ENCODE measurements at places on chromosomes 2 and 18. TPM values are rescaled to one million over a fixed set of nuclear protein-coding genes. Genes with fewer than 3 reads are reported as not detected.
A peak's percentile ranks its signal among the peaks of the same experiment; 100 is the strongest.

Gene TCF4
- 30.8 TPM for total RNA-seq

DNA sequence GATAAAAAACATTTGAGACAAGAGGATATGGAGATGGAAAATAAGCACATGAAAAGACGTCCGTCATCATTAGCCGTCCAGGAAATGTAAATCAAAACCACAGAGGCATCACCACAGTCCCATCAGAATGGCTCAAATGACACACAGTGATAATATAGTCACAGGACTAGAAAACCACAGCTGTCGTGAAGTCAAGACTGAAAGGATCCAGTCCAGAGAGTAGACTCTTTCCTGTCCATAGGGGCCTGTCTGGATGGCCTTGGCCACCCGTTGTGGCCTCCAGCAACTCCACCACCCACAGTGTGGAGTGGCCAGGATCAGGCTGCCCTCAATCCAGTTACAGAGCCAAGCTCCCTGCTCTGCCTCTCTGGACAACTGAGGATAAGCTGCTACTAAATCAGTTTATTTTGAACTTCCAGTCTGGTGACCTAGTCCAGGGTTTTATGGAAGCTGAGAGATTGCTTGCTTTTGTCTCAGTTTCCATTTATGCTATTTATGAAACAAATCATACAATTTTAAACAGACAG is 60.4 kb downstream of the RHOB start:
- peak; percentile 76 for DNase-seq

GRCh38 chr2:64134813-64135212 is 9.4 kb downstream of the PELI1 start:
- no peak for DNase-seq

- no peak for DNase-seq
Observed at GRCh38 chr2:113184531-113185230, 10.9 kb downstream of the PSD4 start.

DNA sequence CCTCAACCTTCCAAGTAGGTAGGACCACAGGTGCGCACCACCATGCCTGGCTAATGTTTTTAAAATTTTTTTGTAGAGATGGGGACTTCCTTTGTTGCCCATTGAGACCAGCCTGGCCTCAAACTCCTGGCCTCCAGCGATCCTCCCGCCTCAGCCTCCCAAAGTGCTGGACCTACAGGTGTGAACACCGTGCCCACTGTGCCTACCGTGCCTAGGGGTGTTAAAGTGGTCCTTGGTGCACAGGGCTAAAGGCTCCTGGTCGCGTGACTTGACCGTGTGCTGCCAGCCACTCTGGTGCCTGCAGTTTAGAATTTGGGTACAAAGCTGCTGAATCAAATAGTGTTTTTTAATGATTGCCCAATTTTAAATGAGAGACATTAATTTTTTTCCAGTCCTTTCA is 51.0 kb upstream of the KCNG2 start:
- no peak for DNase-seq

Gene CCBE1
- 54.9 TPM for total RNA-seq

DNA sequence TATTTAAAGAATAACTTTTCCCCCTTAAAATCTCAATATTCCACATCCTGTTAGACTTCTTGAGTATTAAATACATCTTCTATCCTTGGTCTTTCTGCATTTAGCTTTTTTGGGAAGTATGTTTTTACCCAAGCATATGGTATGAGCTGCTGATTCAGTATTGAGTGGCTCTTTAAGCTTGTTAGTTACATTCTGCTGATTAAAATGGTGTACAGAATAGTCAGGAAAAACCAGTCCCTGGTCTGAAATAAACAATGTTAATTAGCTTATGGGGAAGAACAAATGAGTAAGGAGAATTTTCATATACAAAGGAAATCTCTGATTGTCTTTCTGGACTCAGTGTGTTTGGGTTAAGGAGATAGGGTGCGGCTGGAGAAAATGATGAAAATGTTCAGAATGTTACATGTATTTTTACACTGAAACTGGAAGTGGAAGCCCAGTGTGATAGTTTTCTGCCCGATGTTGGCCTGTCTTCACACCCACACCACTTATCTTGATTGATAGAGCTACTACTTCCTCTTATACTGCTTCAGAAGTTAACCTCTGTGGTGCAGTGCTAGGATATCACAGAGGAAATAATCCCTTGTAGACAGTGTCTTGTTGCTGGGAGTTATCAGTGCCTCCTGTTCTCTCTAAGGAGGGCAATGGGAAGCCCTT is 84.0 kb downstream of the MSH2 start:
- no peak for DNase-seq

DNA sequence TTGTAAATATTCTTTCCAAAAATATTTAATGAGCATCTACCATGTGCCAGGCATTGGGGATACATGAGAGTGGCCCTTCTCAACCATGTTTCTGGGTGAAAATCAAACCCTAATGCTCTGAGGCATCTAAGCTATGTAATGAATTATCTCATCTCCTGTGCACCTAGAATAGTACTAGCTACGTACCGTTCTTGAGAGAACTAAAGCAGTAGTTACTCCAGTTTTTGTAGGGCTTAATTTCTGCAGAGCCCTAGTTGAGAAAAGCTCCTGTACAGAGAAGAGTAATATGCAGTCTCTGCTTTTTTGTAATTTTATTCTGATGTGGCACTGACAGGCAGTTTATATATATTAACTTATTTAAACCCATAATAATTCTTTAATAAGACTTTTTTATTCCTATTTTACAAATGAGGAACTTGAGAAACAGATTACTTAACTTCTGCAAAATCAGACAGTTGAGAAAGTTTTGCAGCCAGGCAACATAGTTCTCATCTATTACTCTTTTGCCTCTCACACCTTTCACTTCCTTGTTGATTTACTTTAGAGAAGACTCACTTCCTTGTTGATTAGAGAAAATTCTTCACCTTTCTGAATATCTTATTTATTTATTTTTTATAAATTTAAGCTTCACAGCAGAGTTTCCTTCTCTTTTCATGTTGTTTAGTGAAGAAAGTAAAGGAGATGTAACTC is 3.1 kb downstream of the SPOPL start:
- DNase-seq = no peak

Measured in LHCN-M2 (cell line).